ENCODE measurements at places on chromosomes 1 and 21. TPM values are rescaled to one million over a fixed set of nuclear protein-coding genes. Genes with fewer than 3 reads are reported as not detected.

DNA sequence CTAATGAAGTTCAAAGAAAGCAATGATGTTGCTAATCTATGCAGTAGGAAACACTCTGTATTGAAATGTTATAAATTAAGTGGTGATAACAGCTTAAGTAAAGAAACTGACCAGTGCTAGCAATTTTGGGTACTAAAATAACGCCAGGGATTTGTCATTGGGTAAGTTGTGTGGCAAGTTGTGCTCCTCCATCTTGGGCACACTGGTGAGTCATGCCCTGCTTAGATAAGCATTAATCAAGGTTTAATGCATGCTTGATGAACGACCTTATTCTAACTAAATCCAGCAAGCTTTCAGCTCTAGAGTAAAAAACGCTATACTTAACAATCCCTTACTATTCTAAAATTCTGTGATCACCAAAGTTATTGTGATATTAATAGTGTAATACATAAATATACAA lies 25.2 kb downstream of the VAMP4 start:
- no peak for DNase-seq

DNA sequence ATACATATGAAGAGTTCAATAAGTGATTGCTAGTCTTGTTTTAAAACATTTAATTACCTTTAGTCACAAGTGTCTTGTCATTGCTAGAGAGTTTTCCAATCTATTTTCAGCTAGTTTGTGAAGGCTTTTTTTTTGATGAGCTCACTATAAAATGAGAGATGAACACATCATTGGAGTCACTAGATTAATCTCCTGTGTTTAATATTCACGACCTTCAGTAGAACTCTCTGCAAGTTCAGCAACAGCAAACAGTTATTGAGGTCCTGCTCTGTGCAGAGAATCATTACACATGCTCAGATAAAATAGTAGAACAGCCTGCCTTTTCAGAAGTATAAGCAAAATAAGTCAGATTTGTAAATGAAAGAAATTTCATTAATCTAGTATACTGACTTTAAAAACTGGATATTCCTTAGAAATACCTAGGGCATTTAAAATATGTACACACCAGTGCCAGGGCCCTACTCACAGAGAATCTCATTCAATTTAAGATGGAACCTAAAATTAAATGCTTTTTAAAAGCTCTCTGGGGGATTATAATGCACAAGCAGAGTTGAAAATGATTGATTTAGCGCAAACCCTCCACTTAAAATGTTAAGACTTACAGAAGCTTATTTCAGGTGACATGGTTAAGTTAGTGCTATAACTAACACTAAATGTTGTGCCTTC lies 30.5 kb downstream of the KRTAP20-3 start:
- DNase-seq, result no peak

GRCh38 chr1:201401700-201402099 lies 2.6 kb upstream of the LAD1 start:
- no peak for DNase-seq

PLPPR5 gene
- total RNA-seq, result not detected

GRCh38 chr1:162232034-162232711 lies 144.5 kb downstream of the SPATA46 start:
- DNase-seq, result no peak

- no peak for DNase-seq
Measured at GRCh38 chr1:159430985-159431384, 1.0 kb upstream of the OR10J4 start.

DNA sequence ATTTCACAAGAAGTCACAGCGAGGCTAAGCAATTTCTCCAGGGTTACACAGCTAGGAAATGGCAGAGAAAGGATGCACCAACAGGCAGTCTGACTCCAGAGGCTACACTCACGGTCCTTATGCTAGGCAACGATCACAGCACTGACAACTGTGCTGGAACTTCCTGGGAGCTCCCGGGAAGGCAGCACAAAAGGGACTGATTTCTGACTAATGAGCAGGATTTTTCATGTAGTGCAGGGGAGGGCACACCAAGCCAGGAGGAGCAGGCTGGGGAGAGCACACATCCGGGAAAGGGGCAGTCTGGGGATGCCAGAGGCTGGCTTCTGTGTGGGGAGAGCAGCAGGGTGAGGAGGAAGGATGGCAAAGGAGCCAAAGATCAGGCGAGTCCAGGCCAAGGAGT lies 486.7 kb downstream of the OMA1 start:
- no peak for DNase-seq

GRCh38 chr1:6596886-6597776 lies 5.5 kb downstream of the KLHL21 start:
- no peak for DNase-seq

- no peak for DNase-seq
Measured at GRCh38 chr1:91153341-91153740, 131.5 kb upstream of the ZNF644 start.

CTSE gene
- total RNA-seq, result 17.7 TPM

MASP2 gene
- not detected for total RNA-seq

MEGF6 gene
- total RNA-seq, result 8.5 TPM

DNA sequence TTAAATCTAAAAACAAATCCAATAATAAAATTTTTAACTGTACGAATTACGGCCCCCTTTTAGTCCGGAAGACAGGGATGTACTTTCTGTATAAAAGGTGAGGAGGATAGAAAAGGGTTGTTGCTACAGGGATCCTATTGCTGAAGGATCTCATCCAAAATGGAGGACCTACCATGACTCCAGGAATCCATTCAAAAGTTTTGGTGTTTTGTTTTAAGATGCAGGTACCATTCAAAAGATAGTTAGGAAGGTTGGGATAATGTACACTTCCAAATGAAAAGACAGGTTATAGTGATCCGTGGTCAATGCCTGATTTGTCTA lies 1.3 kb upstream of the ENAH start:
- DNase-seq, result no peak

AHCTF1 gene
- 41.6 TPM for total RNA-seq

NBPF20 gene
- total RNA-seq, result 2.7 TPM

DNA sequence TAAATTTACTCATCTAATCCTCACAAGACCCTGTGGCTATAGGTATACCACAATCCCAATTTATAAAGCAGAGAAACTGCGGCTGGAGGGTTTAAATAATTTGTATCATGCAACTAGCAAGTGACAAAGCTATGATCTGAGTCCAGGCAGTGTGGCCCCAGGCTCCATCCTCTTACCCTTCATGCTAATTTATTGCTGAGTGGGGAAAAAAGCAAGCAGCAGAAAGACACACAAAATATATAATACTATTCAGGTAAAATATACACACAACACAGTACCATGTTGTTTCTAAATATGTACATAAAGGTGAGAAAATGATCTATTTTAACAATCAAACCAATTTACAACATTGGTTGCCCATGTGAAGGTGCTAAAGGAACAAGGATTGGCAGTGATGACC lies 17.3 kb upstream of the LORICRIN start:
- no peak for DNase-seq

GRCh38 chr1:243217349-243217748 lies 37.7 kb downstream of the CEP170 start:
- no peak for DNase-seq

S100A10 gene
- 540 TPM for total RNA-seq

SGIP1 gene
- 0.65 TPM for total RNA-seq

DAB1 gene
- 0.61 TPM for total RNA-seq

C8B gene
- total RNA-seq, result not detected

PRKAA2 gene
- total RNA-seq, result 3.1 TPM

DNA sequence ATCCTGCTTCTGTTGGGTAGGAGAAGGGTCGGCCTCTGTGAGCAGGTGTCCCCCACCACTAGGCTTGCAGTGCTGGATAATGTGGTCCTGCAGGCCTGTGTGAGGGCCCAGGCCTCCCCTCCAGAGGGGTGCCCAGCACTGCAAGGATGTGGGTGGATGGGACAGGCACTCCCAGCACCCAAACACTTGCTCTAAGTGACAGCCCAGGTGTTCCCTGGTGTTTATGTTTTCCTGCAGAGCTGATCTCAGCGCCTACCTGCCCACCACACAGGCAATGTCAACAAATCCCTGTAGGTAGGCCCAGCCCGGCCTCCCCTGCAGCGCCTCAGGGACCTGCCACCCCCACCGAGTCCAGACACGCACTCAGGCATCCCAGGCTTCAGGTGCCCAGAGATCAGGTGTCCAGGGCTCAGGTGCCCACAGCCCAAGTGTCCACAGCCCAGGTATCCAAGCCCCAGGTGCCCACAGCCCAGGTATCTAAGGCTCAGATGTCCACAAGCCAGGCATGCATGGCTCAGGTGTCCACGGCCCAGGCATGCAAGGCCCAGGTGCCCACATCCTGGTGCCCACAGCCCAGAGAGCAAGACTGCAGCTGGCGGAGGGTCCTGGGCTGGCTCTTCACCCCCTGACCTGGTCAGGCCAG lies 59.2 kb downstream of the WNT9A start:
- DNase-seq, result peak; percentile 17

DNA sequence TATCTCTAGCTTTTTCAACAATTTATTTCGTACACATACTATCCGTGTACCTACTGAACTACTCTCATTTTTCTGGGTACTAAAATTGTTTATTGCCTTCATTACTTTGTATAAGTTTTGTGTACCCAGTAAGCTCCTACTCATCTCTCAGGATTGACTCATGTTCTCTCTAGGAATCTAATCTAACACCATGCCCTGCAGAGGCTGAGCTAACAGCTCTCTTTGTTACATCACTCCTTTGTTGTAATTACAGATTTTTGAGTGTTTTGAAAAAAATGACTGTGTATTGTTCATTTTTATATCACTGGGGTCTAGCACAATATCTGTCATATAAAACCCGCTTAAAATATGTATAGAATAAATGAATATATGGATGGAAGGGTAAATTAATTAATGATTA lies 167.1 kb downstream of the ATP6V1G3 start:
- DNase-seq, result no peak

GRCh38 chr1:218558271-218558810 lies 213.2 kb downstream of the TGFB2 start:
- DNase-seq, result no peak

DNA sequence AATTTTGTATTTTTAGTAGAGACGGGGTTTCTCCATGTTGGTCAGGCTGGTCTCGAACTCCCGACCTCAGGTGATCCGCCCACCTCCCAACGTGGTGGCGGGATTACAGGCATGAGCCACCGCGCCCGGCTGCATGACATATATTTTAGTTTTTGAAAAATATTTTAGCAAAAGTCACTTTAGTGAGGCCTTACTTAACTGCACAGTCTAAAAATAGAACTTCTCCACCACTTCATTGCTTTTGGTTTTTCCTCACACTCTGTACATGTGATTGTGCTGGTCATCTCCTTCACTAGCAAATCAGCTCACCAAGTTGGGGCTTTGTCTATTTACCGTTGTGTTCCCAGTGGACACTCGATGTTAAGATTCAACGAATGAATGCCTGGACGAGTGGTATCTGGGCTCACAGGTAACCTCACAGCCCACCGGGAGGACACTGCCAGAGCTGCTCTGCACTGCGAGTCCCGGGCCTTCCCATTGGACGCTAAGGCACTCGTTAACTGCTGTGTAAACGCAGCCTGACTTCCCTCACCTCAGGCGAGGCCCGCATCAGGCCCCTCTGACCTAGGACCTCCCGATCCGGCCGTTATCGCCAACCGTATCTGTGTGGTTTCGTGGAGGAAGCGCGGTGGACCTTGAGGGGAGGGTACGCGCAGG lies 14.0 kb upstream of the ZNF692 start:
- peak; percentile 76 for DNase-seq

RORC gene
- total RNA-seq, result 29.5 TPM

- no peak for DNase-seq
Measured at GRCh38 chr1:150009604-150010392, 728 bp downstream of the OTUD7B start.

- DNase-seq, result peak; percentile 55
Measured at GRCh38 chr1:154493276-154493675, 8.7 kb upstream of the TDRD10 start.
